ENCODE measurements at places on chromosomes 5 and 9.

DNA sequence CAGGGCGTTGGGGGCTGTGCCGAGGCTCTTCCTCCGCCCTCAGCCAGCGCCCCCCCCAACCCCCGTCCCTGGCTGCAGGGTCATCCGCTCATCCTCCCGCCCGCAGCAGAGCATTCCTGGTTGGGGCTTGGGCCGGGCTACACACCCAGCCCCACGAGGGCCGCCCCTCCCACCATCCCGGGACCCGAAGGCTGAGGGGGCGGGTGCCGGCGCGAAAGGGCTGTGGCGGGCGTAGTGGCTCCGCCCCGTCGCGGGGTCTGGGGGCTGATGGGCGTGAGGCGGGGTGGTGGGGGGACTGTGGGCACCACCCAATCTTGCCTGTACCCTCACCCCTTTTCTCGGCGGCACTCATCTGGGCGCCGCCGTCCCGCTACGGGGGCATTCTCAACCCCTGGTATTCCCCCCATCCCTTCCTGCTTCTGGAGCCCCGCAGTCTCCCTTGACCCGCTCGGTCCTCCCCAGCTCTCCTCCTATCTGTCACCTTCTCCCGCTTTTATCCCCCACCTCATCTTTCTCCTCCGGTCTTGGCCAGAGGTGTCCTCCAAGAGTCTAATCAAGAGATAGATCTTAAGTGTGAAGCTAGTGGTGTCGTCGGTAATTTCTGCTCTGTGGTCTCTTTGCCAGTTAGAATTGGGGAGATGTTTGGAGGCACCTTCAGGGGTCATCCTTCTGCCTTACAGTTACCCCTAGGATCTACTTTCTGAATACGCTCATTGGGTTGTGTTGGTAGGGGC lies 1.6 kb downstream of the FER start:
- DNase-seq = no peak

DNA sequence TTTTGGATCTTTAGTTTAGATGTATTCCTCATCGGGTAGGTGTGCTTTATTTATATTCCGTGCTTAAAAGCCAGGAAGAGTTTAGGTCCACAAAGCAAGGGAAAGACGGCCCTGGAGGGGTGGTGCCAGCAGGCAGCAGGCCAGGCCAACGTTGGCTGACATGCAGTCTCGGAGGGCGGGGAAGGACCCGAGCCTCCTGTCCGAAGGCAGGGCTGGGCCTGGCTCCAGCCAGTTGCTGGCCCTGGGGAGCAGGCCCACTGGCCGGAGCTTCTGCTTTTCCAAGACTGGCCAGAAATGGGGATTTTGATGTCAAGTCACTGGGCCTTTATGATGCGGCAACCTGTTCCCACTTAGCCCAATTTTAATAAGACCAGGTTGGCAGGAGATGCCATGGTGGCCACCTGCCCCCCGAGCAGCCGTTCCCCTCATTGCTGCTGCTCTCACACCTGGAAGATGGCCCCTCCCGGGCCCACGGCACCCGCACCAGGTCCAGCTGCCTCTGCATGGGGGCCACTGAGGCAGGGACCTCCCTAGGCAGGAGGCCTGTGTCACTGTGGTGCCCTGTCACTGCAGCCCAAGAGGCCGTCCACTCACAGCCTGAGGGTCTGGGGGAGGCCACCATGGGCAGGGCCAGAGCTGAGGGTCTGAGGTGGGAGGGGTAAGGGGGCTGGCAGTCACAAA lies 23.2 kb downstream of the LPCAT1 start:
- DNase-seq = no peak

- DNase-seq = no peak
These were observed 5.5 kb upstream of the TNIP1 start for GRCh38 chr5:151086192-151086869.

GRCh38 chr5:19496056-19496455 lies 491.9 kb downstream of the CDH18 start:
- no peak for DNase-seq

DNA sequence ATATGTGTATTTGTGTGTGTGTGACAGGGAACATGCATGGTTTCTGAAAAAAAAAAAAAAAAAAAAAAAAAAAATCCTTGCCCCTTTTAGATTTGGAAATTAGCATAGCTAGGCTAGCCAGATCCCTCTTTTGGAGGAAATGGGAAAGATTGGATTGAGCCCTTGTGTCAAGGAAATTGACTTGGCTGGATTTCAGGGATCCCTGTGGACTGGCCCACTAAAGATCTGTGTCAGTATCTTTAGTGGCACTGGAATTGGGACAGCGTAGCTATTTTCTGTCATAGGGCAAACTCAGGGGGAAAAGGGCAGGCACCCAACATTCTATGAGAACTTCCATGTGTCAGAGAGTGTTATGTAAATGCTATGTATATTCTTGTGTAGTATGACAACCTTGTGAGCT lies 35.4 kb downstream of the SH3GL2 start:
- DNase-seq = no peak

DNA sequence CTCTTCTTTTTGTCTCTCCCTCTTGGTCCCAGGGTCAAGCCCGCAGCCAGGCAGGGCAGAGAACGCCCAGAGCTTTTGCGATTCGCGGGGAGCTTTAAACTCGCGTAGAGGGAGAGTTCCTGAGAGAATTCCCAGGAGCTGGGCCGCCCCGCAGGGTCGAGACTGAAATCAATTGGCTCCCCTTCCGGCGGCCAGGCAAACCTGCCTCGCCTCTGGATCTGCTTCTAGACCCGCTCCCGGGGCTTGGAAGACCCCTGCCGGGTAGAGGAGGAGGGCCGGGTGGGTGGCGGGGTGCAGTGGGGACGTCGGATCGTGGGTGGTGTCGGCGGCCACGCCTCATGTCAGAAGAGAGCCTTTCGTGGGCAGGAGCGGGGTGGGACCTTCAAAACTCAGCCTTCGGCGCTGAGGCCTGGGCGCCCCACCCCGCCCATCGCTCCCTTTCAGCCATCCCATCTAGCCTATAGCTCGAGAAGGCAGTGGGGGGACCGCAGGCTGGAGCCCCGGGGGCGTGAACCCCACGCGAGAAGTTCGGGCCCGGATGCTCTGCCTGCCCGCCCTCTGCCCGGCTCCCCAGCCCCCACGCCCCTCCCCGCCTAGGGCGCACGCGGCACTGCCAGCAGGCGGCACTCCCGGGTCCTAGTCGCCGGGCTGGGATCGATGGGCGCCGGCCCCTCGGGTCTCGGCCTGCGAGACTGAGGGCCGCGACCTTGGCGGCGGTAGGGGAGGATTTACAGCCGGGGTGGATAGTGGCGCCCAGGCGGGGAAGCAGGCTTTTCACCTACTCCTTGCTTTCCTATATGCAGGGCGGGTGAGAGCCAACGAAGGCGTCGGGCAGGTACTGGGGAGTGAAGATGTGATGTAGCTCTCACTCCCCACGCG lies 6.1 kb downstream of the PRDM6 start:
- DNase-seq = no peak

DNA sequence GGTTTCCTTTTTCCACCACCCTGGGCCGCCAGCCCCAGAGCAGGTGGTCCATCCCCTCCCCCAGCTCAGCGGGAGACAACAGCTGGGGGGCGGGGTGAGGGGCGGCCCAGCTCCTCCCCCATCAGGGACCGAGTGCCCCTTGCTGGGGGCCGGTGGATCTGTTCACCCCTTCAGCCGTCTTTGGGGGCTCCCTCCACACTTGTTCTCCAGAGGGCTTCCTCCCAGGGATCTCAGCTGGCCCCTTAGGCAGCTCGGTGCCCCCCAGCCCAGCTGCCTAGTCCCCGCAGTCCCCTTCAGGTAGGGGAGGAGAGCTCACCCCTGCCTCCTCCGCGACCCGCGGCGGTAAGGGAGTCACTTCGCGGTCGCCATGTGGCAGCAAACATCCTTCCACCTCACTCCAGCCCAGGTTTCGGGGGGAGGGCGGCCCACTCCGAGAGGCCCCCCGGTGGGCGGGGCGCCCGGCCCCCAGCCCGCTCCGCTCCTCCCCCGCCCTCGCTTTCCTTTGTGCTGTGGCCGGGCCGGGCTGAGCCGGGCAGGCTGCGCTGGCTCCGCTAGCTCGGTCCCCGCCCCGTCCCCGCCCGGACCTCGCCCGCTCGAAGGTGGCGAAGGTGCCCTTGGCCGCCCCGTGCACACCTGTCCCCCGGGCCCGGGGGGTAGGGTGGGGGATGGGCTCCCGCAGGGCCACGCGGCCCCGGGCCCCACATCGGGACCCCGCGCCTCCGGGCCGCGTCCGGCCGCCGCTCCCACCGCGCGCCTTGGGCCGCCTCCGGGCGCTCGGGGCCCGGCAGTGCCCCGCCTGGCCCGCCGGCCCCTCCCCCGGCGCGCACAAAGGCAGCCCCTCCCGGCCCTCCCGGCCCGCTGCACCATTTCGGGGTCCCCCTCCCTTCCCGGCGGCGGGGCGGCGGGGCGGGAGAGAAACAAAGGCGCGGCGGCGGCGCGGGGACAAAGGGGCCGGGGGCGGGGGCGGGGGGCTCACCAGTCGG lies 683 bp downstream of the DBN1 start:
- peak; percentile 26 for DNase-seq

DNA sequence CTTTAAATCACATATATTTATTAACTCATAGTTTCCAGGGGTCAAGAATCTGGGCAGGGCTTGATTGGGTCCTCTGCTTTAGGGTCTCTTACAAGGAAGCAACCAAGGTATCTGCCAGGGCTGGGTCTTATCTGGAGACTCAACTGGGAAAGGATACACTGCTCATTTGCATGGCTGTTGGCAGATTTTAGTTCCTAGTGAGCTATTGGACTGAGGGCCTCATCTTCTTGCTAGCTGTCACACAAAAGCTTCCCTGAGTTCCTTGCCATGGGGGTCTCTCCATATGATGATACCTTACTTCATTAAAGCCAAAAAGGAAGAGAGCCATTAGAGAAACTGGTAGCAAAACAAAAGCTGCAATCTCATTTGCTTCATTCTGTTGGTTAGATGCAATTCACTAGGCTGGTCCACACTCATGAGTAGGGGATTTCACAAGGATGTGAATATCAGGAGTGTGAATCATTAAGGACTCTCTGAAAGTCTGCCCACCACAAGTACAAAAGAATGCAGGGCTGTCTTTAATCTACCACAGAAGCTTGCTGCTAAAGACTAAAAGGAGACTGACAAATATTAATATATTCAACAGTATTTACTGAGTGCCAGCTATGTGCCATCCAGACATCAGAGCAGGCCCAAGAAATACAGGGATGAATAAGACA lies 42.0 kb upstream of the TIMD4 start:
- DNase-seq = no peak

DNA sequence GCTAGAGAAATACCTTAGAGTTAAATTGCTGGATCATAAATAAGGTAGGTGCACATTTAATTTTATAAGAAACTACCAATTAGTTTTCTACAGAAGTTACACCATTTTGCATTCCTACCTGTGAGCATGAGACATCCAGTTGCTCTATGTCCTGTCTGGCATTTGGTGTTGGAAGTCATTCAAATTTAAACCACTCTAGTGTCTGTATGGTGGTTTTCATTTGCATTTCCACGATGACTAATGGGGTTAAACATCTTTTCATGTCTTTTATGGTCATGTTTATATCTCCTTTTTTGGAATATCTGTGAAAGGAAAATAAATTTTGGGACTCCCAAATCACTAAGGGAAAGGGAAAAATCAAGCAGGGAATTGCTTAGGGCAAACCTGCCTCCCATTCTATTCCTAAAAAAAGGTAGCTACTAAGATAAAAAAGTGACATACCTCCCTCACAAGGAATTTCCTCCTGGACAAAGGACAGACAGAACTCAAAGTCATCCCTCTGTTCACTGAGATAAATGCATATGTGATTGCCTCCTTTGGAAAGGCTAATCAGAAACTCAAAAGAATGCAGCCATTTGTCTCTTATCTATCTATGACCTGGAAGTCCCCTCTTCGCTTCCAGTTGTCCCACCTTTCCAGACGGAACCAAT lies 31.6 kb upstream of the ADCY2 start:
- DNase-seq = no peak

DNA sequence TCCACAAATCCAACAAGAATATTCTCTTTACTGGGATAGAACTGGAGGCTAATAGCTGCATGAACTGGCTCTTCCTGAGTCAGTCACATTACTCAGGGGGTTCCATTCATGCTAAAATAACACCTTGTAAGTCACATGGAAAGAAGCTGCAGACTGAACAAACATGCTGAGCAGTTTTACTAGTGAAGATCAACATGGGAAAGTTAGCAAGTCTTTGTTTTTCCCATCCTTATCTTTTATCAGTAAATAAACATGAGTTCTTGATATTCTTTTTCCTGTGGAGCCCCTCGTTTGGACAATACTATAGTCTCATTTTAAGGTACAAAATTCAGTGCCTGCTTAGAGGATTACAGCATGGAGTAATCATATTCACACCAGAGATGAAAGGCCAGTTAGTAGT lies 43.7 kb upstream of the TEK start:
- no peak for DNase-seq

All from HAP-1 (cell line).